ENCODE measurements at places on chromosomes 2 and 18.

- no peak for DNase-seq
Measured at GRCh38 chr2:43262951-43263350, 36.5 kb upstream of the ZFP36L2 start.

DNA sequence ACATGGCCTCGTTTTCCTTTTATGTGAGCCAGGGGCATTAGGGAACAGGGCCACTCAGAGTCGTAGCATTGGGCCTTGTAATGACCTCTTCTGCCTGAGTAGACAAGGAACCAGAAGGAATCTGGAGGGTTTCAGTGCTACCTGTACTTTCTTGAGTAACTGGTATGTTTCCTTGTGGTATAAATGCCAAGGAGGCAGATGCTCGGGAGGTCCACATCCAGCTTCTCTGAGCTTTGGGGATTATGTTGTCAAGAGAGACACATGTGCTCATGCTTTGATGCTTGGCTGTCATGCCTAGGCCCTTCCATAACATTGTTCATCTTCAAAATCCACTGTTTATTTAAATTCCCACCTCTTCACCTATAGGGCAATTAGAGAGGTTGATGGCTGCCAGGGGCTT, 26.3 kb downstream of the FOSL2 start:
- no peak for DNase-seq

DNA sequence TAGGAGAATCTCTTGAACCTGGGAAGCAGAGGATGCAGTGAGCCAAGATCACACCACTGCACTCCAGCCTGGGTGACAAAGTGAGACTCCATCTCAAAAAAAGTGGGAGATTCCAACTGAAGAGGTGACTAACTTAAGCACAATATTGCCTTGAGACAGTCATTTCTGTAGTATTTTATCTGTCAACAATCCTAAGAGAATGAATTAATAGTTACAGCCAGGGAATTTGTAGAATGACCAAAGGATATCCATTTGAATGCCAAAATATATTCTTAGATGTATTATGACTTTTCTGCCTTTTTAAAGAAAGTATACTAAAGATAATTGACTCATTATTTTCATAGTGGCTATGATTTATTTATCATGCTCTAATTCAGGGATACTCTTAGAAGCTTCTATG, 40.7 kb upstream of the CCDC150 start:
- no peak for DNase-seq

- no peak for DNase-seq
Measured at GRCh38 chr2:215423928-215424540, 11.8 kb downstream of the FN1 start.

DNA sequence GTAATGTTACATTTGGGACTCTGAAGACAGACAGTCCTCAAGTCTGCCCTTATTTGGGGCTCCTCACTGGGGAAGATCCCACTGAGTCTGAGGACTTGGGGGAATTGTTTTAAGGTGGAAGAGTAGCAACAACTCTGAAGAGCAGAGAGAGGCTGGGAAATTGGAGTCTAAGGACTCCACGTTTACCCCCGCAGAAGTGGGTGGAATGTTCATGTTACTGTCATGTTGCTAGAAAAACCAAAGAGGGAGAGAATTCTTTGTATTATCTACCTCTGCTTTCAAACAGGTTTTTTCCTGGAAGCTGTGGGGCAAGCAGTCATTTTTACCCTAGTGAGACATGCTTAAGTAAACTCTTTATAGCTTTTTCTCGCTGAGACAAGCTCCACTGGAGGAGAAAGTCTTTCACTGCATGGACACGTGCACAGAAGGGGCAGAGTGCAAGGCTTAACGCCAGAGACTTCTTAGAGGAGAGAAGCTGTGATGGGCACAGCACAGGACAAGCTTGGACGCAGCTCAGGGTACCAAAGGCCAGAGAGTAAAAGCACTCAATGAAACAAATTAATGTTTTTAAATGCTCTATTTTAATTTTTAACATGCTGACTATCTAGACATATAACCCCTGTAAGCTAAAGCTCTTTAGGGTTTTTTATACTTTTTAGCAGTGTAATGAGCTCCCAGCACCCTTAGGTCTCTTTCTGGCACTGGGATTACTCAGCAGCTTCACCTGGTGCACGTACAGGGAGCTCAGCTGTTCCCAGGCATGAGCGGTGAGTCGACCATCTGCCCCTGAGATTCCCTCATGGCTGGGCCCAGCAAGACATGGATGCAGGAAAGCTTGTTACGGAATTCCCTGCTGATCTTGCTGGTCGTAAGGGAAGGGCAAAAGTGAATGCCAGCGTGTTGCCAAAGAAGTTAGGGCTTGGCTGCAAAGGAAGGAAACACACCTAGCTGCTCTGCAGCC, 54.5 kb upstream of the BIN1 start:
- DNase-seq, result no peak

- no peak for DNase-seq
Measured at GRCh38 chr18:76604108-76604934, 109.3 kb upstream of the ZNF516 start.

DNA sequence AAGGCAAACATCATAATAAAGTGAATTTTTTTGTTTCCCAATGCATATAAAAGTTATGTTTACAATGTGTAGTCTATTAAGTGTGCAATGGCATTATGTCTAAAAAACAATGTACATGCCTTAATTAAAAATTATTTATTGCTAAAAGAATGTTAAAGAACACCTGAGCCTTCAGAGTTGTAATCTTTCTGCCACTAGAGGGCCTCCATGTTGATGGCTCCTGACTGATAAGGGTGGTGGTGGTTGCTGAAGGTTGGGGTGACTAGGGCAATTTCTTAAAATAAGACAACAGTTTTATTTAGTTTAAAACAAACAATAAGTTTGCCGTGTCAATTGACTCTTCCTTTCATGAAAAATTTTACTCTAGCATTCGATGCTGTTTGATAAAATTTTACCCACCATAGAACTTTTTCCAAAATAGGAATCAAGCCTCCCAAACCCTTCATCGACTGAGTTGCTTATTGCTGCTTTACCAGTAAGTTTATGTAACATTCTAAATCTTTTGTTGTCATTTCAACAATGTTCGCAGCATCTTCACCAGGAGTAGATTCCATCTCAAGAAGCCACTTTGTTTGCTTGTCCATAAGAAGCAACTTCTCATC, 32.3 kb downstream of the MAP3K2 start:
- DNase-seq, result no peak

DNA sequence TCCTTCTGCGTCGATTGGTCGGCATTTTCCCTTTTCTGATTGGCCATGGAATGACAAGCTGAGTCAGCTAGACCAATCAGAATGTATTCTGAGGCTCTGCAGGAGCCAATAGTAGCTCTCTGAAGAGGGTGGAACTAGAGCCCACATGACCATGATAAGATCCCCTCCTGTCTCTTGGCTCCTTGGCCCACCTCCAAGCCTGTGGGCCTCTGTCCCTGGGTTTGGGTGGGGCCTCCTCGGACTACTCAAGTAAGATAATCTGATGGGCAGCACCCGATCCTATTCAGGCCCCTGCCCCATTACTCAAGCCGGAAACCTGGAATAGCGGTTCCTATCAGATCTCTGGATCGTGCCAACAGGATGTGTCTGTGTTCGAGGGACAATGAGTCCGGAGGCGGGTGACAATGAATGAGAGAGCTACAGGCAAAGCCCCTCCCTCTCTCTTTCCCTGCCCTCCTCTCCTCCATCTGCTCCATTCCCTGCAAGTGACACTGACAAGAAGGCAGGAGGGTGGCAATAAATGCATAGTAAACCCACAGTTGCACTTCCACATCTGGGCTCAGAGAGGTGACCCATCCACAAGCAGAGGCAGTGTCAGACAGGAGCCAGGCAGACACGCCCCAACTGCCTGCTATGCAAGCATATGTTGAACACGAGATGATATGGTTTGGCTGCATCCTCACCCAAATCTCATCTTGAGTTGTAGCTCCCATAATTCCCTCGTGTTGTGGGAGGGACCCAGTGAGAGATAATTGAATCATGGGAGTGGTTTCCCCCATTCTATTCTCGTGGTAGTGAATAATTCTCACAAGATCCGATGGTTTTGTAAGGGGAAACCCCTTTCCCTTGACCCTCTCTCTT, 114.7 kb downstream of the TNS1 start:
- no peak for DNase-seq

DNA sequence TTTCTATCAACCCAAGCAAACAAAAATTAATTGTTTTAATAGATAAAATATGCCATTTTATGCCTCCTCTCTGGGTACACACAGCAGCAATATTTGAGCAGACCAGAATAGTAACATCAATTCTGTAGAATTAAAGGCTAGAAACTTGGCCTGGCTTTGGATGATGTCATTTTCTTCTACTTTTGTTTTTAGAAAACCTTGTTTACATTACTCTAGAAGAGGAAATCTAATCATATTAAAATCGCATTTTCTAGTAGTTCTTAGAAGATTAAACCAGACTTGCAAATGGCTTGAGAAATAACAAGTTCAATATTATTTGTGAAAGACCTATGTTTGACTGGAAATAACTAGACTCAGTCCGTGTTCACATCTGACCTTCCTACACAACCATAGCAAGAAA, 102.3 kb upstream of the RFX8 start:
- no peak for DNase-seq

GRCh38 chr2:160220545-160221009, 20.5 kb upstream of the ITGB6 start:
- no peak for DNase-seq

DNA sequence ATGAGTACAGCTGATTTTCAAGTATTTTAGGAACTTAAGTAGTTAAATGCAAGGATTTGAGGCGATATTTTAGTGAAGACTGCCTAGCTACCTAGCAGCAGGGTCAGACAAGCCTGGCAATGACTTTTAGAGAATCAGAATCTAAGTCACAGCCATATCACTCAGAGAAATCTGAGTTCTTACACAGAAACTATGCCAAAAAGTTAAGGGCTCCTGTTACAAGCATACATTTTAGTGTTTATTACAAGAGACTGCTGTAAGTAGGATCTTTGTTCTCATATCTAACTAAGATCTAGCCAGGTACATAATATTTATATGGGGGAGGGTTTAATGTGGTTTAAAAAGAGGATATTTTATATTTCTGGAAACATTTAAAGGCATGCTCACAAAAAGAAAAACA, 37.5 kb downstream of the MAP4K3 start:
- DNase-seq, result no peak

- no peak for DNase-seq
Measured at GRCh38 chr2:1052771-1053191, 102.1 kb downstream of the SNTG2 start.

DNA sequence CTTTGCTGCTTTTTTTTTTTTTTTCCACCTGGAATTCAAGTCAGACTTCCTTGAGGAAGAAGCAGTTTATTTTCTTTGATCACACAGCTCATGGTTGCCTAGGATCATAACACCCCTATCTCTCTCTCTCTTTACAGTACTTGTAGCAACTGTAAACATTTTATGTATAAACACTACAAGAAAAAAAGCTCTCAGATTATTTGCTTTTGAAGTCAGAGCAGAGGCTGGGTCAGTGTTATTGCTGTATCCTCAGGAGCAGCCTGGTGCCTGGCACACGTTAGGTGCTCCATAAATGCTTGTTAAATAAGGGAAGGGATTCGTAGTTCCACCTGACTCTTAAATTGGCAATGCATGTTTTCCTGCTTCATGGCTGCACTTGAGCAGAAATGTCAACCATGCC, 221.2 kb downstream of the TGIF1 start:
- DNase-seq, result no peak

- DNase-seq, result no peak
Measured at GRCh38 chr2:157933160-157933920, 57.2 kb upstream of the ACVR1 start.

- DNase-seq, result no peak
Measured at GRCh38 chr2:29189052-29189451, 73.8 kb downstream of the CLIP4 start.

DNA sequence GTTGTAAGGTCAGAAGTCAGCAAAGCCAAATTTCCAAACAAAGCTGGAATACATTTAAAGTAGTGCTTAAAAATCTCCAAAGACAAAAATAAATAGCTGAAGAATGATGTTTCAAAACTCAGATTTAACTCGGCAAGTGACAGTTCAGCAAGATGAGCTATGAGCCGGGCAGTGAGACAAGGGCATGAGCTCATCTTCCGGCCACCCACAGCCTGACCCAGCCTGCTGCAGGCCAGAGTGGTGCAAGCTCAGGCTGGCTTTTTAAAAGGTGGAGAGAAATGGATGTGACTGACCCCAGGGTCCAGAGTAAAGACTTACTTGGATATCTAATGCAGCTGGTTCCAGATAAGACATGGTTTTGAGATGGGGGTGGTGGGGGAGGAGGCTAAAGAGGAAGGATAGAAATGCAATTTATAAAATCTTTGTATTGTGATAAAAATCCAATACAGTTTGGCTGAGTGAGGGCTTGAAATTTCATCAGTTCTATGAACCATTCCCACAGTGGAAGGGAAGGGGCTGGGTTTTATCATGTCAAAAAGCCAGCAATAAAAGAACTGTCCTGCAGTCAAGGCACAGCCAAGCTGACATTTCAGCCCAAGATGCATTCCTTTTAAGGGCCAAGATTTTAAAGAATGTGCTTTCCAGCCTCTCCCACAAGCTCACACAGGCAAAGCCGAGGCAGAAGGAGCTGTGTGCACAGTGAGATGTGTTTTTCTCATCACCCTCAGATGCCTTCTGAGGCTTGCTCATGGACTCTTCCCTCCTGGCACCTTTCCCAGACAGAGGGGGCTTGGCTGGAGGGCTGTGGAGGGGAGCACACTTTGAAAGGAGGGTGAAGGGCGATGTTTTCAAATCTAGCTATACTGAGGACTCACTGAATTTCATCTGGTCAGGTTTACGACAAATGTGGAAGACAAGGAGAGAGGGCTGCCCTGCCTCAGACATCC, 97.9 kb upstream of the KLHL29 start:
- no peak for DNase-seq

DNA sequence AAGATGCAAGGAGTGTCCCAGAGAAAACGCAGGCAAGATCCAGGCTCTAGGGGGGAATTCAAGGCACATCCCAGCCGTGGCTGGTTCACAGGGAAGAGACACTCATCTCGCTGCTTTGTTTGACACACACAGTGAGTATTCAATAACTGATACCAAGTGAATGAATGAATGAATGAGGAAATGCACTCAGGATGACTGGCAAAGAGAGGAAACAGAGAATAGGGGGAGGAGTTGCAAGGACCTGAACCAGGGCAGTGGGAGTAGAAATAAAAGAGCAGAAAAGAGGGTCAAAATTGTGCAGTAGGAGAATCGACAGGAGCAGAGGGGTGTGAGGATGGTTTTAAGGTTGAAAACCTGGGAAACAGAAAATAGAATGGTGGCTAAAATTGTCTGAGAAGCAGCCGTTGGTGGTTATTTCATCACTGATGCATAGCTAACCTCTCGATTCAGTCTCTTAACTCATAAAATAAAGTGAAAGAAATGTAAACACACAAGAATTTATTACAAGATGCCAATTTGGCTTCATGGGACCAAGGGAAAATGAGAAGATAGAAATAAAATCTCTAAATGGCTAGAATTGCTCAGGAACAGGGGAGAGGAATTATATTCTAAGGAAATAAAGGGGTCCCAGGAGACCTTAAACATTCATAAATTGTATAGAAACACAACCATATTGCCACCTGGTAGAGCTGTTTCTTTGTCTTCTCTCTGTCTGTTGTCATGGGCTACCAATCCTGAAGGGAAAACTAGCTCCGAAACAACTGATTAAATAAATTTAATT, 63.9 kb upstream of the PHLPP1 start:
- DNase-seq, result no peak

Measured in cortex of kidney (tissue), 1 donor.